Non-pigmented ciliary epithelial cell (primary cell): ENCODE measurements at places on chromosomes 13 and 19.

DNA sequence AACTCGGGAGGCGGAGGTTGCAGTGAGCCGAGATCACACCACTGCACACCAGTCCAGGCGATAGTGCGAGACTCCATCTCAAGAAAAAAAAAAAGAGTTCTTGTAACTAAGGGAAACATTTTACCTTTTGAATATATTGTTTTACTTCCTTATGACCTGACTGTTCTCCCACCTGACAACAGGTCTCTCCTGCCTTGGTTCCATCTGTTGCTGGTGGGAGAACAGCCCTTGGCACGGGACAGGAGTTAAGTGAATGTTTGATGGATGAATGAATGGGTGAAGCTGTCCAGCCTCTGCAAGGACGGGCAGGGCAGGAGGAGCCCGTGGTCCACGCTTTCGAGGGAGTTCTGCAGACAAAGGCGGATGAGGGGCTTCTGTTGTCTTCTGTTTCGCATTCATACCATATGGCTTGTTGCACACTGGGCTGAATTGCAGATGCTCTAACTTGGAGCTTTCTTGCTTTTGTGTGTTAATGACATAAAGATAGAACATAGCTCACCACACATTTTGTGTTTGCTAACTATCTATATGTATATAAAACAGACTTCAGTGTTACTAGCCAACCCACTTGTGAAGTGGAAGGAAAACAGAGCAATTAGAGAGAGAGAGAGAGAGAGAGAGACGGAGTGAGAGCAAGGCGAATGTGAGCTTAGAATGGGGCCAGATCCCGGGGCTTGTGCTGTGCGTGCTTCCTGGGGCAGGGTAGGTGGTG, 16.2 kb upstream of the CCNE1 start:
- no peak for DNase-seq

GRCh38 chr13:110366733-110367132, 59.6 kb downstream of the COL4A2 start:
- no peak for DNase-seq

- no peak for DNase-seq
Measured at GRCh38 chr19:1438933-1439354, 748 bp downstream of the RPS15 start.

- DNase-seq = no peak
Measured at GRCh38 chr13:102721800-102722231, 27.0 kb upstream of the METTL21C start.

- no peak for DNase-seq
Measured at GRCh38 chr13:106533943-106534638, 1.4 kb downstream of the EFNB2 start.

DNA sequence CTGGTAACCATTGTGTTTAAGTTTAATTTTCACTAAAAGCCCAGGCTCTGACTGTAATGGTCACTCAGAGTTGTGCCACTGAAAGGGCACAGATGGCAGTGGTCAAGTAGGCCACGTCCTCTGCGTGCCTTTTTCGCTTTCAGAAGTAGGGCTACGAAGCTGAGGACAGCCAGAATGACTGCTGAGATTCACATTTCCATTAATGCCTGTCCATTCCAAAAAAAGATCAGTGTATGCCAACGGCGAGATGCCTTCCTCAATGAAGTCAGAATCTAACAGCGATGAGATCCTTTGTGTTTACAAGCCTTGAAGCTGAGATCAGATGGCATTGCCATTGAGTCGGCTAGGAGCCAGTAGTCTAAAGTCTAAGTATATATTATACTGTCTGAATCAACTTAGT, 311.3 kb downstream of the FGF14 start:
- DNase-seq = no peak

- peak; percentile 18 for DNase-seq
Measured at GRCh38 chr13:79307866-79308298, 98.2 kb downstream of the RBM26 start.

GRCh38 chr19:7636691-7637373, at the start of gene STXBP2:
Gene STXBP2, plus strand, starts transcription at chr19:7637110. Its CDS starts 40 bp downstream, at chr19:7637150.
- DNase-seq = no peak

GRCh38 chr19:46361915-46362314, 15.0 kb downstream of the PPP5C start:
- DNase-seq = no peak

GRCh38 chr19:10259162-10259905, 7.3 kb downstream of the MRPL4 start:
- peak; percentile 55 for DNase-seq

- DNase-seq = no peak
Measured at GRCh38 chr19:7554990-7555864, 19.7 kb downstream of the PNPLA6 start.

- no peak for DNase-seq
Measured at GRCh38 chr19:51123802-51124201, 904 bp upstream of the SIGLEC9 start.

GRCh38 chr19:14091081-14091812, 696 bp upstream of the SAMD1 start:
- DNase-seq = no peak

DNA sequence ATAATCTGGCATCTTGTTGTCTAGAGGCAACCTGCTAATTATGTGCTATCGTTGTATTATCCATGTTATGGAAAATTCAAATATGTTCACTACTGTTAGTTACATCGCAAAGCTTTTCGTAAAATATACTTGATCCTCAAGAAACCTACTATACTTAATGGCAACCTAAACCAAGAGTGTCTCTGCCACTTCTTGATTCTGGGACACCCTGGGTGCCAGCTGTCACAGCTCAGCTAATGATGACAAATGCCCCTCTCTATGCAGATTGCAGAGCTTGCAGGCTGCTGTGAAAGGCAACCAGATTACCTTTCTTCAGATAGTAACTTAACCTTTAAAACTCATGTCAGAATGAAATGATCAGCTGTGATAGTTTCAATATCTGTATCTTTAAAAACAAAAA, 8.9 kb upstream of the MAB21L1 start:
- no peak for DNase-seq

DNA sequence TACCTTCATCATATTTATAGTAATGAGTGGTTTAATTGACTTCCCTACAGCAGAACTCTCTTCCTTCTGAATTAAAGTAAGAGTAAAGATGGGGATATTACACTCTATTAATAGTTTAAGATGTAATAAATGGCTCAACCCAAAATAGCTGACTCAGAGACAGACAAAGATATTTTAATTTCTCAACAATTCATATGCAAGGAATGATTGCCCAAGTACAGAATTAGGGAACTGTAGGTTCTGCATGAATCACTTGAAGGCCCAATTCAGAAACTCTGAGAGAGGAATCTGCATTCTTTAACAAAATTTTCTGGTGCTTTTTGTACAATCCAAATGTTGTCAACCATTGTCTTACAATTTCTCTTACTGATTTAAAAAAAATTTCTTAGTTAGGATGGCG, 42.9 kb upstream of the PCDH9 start:
- DNase-seq = no peak

GRCh38 chr19:36973844-36974195, 57.7 kb downstream of the ZNF568 start:
- DNase-seq = no peak

GRCh38 chr19:31725051-31725450, 375.8 kb upstream of the TSHZ3 start:
- DNase-seq = no peak

GRCh38 chr19:56725829-56726424, 54.4 kb upstream of the ZNF835 start:
- DNase-seq = no peak

GRCh38 chr13:79282976-79283375, 123.1 kb downstream of the RBM26 start:
- no peak for DNase-seq

DNA sequence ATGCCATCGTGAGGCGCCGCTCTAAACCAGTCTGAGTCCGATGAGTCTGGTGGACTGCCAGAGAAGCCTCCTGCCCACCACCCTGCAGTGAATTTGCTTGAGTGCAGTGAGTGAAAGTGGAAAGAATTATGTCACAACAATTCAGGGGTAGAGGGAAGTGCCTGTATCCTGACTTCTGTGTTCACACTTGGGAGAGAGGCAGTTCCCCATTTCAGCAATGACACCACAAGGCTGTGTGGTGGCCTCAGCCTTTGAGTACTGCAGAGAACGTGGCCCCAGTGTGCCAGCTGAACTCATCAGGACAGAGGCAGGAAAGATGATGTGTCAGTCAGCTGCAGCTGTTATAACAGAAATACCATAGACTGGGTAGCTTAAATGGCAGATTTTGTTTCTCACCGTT, 155.6 kb downstream of the COG6 start:
- no peak for DNase-seq

DNA sequence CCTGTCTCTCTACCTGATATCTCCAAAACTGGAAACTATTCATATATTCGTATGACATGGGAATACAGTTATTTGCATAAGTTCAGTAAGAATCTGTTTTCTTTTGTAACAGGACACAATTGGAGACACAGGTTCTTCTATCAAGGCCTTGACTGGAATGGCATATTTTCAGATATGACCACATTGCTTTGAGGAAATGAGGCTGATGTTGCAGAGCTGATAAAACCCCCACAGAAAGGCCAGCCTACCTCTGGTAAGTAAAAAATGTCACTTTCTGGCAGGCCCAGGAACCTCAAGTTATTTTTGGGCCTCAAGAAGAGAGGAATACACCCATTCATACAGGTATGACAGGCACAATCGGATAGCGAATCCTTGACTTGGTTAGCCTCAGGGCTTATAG, 29.5 kb upstream of the KBTBD6 start:
- DNase-seq = no peak

- no peak for DNase-seq
Measured at GRCh38 chr19:10182847-10183246, 11.9 kb downstream of the DNMT1 start.

DNA sequence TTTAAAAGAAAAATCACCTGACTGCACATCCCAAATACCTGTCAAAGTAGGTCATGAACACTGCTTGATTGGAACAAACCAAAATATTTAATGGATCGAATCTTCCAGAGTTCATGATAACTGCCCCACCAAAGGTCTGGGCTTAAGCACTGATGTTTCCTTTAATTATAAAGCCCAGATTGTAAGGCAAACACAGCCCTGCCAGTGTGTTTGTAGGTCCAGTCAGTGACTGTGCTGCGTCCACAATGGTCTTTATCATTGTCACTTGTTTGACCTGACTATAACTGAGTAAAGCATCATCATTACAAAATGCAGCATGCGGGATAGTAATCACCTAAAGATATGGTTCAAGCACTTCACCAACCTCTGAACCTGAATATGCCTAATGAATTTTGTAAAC, 63.3 kb downstream of the IRS2 start:
- DNase-seq = no peak

GRCh38 chr13:24306632-24307031, 2.7 kb upstream of the C1QTNF9 start:
- DNase-seq = no peak

DNA sequence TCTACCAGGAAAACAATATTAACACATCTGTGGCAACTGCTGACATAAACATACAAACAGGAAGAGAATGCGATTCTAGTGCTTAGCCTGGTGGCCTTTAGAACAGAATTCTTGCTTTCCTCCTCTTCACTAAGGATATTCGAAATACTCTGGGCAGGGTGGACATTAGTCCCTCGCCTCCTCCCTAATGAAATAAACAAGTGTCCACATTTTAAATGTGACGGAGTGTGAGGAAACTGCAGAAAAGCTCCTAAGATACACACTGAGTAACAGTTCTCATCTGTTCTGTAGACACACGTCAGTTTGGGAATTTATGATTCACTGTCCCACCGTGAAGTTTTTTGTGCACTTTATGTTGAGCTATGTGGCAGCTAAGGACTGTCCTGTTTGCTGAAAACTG, 639 bp downstream of the STARD13 start:
- DNase-seq = no peak

DNA sequence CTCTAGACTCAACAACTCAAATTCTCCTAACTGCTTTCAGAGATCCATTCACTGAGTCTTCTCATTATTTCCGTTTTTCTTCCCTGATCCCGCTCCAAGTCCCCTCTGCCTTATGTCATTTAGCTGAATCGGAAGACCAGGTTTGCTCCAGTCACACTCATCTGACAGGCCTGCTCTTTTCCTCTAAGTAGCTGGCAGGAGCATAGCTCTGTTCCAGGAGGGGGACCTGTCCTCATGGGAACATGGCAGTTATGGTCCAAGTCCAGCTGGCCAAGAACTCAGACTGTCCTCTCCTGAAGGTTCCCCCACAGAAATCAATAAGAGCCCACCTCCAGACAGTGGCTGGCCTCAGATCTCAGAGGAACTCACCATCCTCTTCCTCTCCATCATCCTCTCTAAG, 130.9 kb upstream of the SERP2 start:
- no peak for DNase-seq

GRCh38 chr13:92745258-92745657, 481.3 kb upstream of the GPC6 start:
- DNase-seq = no peak

- peak; percentile 79 for DNase-seq
Measured at GRCh38 chr13:21079761-21080592, 18.6 kb upstream of the LATS2 start.

GRCh38 chr13:109214393-109214792, 572.0 kb downstream of the IRS2 start:
- DNase-seq = no peak

- DNase-seq = no peak
Measured at GRCh38 chr19:13119627-13120026, 1.6 kb downstream of the NACC1 start.

GRCh38 chr13:46906405-46906804, 9.6 kb upstream of the HTR2A start:
- no peak for DNase-seq

GRCh38 chr13:20702915-20703779, at the start of gene IL17D:
Gene IL17D, plus strand, starts transcription at chr13:20703699. Its CDS starts 303 bp downstream, at chr13:20704002.
- DNase-seq = no peak

GRCh38 chr13:29753618-29754472, 96.6 kb downstream of the UBL3 start:
- no peak for DNase-seq

- DNase-seq = no peak
Measured at GRCh38 chr19:50286443-50286842, 42.7 kb downstream of the KCNC3 start.

- no peak for DNase-seq
Measured at GRCh38 chr19:35549174-35549788, 3.9 kb downstream of the TMEM147 start.

GRCh38 chr13:69595181-69595580, 512.4 kb upstream of the ATXN8OS start:
- DNase-seq = no peak

GRCh38 chr19:4866595-4867424, 657 bp downstream of the PLIN3 start:
- no peak for DNase-seq

GRCh38 chr13:110360598-110360997, 53.5 kb downstream of the COL4A2 start:
- DNase-seq = no peak
